ENCODE measurements at places on chromosomes 5 and 9.
A peak's percentile ranks its signal among the peaks of the same experiment; 100 is the strongest.

- DNase-seq = no peak
Observed at GRCh38 chr9:135809166-135809565, 98.2 kb downstream of the CAMSAP1 start.

- no peak for DNase-seq
Observed at GRCh38 chr9:126621061-126621918, 7.6 kb downstream of the LMX1B start.

DNA sequence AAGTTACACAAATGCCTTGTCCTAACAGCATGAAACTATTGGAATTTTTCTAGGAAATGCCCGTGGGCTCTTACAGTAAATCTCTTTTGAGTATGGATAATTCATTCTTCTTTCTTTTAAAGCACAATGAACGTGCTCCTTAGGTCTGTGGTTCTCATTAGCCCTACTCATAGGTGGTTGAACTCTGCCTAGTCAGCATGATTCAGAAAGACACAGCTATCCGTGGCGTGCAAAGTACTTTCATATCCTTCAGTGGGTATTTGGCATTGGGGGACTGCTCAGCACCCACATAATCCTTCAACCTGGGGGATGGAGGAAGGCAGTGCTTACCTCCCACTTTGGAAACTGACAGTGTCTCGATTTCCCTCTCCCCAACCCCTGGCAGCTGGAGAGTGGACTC lies 462.0 kb upstream of the CLINT1 start:
- no peak for DNase-seq

DNA sequence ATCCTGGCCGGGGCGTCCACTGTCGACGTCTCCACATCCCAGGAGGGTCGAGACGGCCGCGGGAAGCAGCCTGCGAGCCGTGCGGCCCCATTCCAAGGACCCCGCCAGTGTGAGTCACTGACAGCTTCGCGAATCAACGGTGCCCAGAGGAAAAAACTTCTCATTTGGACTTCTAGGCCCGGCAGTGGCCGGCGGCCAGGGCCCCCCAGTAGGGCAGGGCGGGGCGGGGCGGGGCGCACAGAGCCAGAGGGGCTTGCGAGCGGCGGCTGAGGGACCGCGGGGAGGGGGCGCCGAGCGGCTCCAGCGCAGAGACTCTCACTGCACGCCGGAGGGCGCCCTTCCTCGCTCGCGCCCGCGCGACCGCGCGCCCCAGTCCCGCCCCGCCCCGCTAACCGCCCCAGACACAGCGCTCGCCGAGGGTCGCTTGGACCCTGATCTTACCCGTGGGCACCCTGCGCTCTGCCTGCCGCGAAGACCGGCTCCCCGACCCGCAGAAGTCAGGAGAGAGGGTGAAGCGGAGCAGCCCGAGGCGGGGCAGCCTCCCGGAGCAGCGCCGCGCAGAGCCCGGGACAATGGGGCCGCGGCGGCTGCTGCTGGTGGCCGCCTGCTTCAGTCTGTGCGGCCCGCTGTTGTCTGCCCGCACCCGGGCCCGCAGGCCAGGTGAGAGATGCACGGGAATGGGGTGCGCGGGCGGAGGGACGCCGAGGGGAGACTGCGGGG lies at the start of gene F2R:
Gene F2R, plus strand, starts transcription at position 391 of the 720 bp plus-strand sequence. Its CDS starts 182 bp downstream, at position 573.
- DNase-seq = peak; percentile 72

- DNase-seq = peak; percentile 51
Observed at GRCh38 chr9:135990468-135991429, 29.6 kb upstream of the UBAC1 start.

DNA sequence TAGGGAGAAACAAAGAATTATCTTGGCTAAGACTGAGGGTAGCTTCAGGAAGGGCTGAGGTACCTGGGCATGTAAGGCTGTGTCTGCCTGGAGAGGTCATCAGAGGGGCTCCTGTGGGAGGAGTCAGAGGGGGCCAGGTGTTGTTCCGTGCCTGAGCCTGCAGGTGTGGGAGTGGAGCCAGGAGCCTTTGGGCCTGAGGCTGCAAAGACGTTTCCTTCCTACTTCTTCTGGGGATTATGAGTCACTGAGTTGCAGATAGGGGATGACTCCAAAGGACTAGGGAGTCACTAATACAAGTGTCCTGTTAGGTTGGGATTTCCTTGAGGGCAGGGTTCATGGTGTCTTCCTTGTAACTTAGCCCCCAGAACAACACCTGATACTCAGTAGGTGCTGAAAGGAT lies 391.1 kb downstream of the ARHGEF28 start:
- no peak for DNase-seq

DNA sequence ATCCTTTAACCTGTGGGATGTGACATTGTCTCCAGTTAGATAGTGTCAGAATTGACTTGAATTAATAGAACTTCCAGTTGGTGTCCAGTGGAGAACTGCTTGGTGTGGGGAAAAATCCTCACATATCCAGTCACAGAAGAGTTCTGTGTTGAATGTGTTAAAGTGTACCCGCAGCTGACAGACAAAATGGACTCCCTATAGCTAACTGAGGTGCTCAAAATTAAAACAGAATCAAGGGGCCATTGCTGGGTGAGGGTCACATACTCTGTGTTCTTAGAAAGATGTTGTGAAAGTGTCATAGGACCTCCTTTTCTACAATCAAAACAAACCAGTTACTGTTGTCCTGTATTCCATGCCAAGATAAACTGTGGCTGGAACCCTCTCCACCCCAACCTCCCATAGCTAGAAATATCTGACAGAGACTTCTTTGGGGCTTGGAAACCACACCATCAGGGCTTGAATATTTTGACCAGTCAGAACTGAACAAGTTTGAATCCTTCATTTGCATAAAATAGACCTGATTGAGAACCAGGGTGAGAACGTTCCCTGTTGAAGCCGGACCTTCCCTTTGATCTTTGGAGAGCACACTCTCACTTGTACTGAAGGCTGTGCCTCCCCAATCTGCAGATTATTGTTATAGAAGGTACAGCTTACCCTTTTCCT lies 164.0 kb upstream of the ZNF608 start:
- no peak for DNase-seq

GRCh38 chr5:34552686-34553085 lies 103.4 kb upstream of the RAI14 start:
- no peak for DNase-seq

GRCh38 chr5:154475591-154476353 lies 2.3 kb downstream of the HAND1 start:
- DNase-seq = no peak

- no peak for DNase-seq
Observed at GRCh38 chr5:31255041-31255440, 61.6 kb downstream of the CDH6 start.

GRCh38 chr5:79416499-79416898 lies 97.4 kb downstream of the HOMER1 start:
- DNase-seq = peak; percentile 7

DNA sequence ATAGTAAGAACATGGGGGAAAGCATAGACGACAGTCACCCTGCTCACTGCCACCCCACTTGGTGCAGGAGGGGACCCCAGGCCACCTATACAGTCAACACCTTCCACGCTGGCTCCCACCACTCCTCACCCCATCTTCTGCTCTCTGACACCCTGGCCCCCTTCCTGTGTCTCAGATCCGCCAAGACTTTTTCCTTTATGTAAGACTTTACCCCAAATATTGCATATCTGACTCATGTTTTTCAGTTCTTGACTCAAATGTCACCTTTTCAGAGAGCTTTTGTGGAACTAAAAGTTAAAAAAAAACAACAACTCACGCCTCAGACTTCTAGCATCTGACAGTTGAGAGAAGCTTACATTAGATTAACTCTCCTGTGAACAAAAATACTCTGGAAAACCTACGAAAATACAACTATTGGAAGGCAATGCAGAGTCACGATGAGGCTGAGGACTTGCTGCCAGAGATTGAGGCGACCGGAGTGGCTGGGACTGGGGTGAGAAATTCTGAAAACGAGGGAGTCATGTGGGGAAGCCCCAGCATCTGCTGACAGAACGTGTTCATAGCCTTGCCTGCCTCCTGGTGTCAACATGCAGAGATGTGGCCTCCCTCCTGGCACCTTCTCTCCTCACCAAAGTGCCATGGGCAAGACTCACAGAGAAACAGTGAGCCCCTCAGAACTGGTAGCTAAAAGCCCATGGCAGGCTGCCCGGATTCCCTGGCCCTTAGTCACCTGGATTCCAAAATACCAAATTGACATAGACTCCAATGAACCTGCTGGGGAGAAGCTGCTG lies 22.4 kb upstream of the FCN2 start:
- no peak for DNase-seq

DNA sequence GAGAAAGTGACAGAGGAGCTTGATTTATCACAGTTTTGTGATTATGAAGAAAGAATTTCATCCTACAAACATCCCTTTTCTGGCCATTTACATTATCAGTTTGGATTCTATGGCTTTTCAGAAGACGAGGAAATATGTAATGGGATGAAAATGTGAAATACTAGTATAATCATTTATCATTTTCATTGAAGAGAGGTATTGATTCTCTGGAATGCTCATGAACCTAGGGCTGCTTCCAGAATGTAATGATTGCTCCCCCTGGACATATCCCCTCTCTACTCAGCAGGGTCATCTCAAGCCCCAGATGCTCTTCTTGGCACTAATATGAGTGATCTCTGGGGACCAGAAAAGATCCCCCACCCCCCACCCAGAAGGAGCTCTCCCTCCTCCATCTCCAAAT lies 106.7 kb upstream of the ZNF618 start:
- no peak for DNase-seq

GRCh38 chr9:23824830-23825591 lies 1.0 kb downstream of the ELAVL2 start:
- no peak for DNase-seq

GRCh38 chr5:29942089-29942488 lies 1251.4 kb upstream of the CDH6 start:
- no peak for DNase-seq

DNA sequence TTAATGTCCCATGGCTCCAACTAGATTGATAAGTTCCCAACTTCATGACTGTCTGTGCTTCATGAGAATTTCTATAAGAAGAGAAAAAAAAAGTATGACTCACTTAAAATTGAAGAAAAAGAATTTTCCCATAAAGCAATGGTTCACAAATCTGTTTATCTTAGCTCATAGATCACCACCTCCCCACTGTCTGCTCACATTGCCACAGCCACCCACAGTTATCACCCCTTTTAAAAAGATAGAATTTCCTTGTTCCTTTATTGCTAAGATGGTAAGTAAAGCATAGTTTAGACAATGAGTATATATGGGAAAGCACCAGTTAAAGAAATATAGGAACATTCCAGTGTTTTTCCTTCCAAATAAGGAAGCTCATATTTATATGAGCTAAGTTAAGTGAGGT lies 67.1 kb downstream of the ALDH7A1 start:
- no peak for DNase-seq

DNA sequence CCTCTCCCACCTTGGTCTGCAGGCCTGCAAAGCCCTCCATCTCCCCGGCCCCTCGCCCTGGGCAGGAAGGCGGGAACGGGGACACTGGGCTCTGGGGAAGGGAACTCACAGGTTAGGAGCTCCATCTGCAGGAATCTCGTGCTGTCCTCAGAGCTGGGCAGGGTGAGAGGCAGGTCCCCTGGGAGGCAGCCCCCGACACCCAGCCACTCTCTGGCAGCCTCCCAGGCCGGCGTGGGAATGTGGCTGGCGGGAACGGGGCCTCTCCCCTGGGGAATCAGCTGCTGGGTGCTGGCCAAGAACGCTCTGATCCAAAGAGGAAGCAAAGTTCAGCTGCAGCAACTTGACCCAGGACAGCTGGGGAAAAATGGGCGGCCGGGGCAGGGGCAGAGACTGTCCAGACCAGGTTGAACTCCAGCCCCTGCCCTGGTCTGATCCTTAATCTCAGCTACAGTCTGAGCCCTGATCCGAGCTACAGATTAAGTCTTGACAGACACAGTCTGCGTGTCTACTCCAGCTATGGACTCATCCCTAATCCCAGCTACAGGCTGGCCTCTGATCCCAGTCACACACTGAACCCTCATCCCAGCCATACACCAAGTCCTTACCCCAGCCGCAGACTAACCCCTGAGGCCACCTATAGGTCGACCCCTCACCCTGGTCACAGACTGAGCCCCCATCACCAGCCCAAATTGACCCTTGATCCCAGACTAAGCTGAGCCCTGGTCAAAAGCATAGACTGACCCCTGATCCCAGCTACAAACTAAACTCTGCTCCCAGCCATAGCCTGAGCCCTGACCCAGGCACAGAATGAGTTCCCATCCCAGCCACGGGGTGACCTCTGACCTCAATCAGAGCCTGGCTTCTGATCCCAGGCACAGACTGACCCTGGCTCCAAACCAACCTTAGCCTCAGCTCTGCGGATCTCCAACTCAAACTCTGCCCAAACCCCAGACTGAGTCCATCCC lies 37.3 kb upstream of the EGFL7 start:
- no peak for DNase-seq

DNA sequence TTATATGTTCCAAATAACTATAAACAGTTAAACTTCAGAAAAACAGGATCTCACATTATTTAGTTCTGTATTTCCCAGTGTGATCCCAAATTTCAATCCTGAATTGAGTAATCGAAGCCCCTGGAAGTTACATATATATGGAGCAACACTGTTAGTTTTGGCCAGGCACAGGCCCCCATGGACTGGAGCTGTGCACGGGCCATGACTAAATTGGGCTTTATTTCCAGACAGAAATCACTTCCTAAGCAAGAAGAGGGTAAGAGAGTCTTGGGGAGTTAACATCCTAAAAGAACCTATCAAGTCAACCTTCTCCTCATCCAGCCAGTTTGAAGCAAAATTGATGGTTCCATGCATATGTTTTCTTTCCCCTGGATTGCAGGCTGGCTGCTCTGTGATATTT lies 393.0 kb downstream of the TMEM167A start:
- no peak for DNase-seq

DNA sequence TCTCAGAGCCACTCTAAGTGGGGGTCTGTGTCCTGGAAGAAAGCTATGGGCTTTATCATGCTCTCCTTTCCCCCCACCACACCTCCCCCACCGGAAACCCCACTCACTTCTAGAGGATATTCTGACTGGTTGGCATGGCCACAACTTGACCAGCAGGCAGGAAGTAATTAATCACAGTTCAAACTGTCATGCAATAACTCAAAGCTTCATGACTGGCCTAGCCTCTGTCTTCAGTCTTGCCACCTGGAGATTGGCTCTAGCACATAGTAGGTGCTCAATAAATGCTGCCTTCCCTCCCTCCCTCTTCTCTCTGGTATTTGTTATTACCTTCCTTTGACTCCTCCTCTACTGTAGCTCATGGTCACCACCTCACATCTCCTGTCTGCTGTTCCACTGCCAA lies 124.7 kb downstream of the GABBR2 start:
- no peak for DNase-seq

GRCh38 chr5:135069016-135069770 lies 35.2 kb upstream of the PITX1 start:
- DNase-seq = no peak

DNA sequence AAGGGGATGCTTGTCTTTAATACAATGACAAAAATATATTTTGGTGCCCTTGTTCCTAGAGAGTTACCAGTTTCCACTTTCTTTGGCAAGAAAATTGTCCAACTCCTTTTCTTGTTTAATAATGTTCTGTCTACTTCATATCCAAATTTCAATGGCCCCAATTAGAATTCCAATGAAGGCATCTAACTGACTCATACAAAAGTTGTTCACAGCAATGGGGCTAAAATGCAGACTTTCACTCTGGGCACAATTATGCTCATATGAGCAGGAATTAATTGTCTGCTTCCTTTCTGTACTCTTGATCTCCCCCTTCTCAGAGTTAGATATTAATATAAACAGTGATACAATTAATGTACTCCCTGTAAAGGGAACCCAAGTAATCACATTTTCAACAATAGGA lies 42.1 kb upstream of the ZNF622 start:
- DNase-seq = no peak

- DNase-seq = no peak
Observed at GRCh38 chr5:91998774-91999173, 615.7 kb upstream of the ARRDC3 start.

GRCh38 chr9:127931092-127931881 lies 710 bp upstream of the PIP5KL1 start:
- peak; percentile 38 for DNase-seq

- no peak for DNase-seq
Observed at GRCh38 chr5:6995115-6995514, 281.9 kb downstream of the TENT4A start.
